CD4-positive, alpha-beta T cell treated with Interleukin-12 subunit alpha and Interleukin-12 subunit beta, for 1 hour (primary cell): ENCODE measurements at places on chromosomes 13 and 19.

DNA sequence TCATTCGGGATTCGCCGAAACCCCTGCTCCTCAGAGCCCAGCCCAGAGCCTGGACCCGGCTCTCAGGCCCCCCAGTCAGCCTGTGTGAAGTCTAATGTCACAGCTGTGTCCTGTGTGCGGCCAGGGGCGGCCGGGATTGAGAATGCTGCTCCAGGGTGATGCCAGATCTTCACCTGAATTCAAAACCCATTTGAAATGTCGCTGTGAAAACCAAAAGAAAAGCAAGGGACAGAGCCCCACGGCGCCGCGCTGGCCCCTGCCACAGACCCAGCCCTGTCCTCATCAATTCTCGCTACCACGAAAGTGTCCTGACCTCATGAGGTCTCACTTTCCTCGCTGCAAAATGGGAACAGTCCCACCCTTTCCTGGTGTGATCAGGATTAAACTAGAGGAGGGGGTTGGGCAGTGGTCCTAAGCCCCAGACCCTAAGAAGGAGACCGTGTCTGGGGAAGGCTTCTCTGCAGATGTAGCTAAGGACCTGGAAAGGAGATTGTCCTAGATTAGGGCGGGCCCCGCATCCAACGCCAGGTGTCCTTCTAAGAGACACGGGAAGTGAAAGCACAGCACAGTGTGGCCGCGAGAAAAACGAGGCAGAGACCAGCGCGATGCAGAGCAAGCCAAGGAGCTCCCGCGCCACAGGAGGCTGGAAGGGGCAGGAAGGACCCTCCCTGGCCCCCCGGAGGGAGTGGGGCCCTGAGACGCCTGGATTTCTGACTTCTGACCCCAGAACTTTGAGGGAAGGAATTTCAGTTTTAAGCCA lies 34.0 kb upstream of the SPACA7 start:
- DNase-seq = no peak

- no peak for DNase-seq
These were observed 173.0 kb downstream of the KLF12 start for GRCh38 chr13:73961181-73961580.

DNA sequence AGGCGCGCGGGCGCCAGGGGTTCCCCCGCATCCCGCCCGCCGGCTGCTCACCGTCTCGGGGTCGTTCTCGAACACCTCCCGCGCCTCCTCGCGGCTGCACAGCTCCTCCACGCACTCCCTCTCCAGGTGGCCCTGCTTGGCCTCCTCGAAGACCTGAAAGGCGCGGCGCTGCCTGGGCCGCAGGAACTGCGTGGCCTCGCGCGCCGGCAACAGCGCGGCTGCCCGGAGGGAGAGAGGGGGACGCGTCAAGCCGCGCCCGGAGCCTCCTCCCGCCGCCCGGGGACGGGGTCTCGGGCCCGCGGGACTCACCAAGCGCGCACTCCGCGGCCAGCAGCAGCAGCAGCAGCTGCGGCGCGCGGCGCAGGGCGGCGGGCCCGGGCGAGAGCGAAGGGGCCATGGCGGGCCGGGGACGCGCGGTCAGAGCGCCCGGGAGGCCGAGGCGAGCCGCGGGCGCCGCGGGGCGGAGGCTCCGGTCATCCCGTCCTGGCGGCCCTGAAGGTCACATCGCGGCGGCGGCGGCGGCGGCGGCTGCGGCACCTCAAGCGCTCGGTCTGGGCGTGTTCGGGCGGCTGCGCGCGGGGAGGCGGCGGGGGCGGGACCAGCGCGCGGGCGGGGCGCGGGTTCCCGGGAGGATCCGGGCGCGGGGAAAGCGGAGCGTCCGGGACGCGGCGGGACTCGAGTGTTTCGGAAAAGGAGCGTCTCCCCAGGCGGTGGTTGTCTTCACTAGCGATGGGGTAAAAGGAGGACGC lies at the start of gene GAS6:
TSS of gene GAS6 (minus strand) at position 553 of the 749 bp plus-strand sequence. CDS start at position 397, 156 bp downstream.
- DNase-seq = peak; percentile 14

- no peak for DNase-seq
These were observed 37.7 kb downstream of the CNMD start for GRCh38 chr13:52701728-52702465.

GRCh38 chr19:14361824-14362223 lies 19.4 kb upstream of the ADGRE5 start:
- peak; percentile 63 for DNase-seq

GRCh38 chr19:40356681-40357595 lies 8.4 kb downstream of the PLD3 start:
- DNase-seq = no peak

- DNase-seq = no peak
These were observed 20.5 kb downstream of the SLC15A1 start for GRCh38 chr13:98731925-98732324.

- no peak for DNase-seq
These were observed 19.4 kb upstream of the GSX1 start for GRCh38 chr13:27772651-27773425.

DNA sequence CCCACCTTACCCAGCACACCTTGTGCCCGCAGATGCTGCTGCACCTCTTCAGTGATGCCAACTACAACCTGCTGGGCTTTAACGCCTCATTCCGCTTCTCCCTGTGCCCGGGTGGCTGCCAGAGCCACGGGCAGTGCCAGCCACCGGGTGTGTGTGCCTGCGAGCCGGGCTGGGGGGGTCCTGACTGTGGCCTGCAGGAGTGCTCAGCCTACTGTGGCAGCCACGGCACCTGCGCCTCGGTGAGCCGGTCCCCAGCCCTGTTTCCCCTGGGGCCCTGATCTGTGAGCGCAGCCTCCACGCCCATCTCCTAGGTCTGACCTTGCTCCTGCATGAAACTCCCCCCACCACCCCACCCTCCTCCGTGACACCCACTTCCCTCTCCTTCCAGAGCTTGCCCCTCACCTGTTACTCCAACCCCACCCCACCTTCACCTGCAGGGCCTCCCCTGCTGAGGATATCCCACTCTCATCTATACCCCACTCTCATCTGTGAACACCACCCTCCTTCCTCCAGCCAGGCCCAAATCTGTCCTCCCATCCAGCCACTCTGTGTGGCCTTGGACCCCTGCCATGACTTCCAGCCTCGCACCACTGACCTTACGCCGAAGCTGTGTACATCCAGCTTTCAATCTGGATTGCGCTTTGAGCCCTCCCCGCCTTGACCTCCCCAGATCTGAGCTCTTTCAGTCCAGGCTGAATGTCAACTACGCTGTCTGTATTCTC lies 8.7 kb downstream of the MEGF8 start:
- DNase-seq = no peak

GRCh38 chr19:2592824-2593223 lies 109.7 kb downstream of the GNG7 start:
- DNase-seq = no peak

GRCh38 chr13:28753208-28753892 lies 34.6 kb upstream of the SLC46A3 start:
- DNase-seq = no peak

GRCh38 chr13:46521921-46522747 lies 30.8 kb upstream of the LRCH1 start:
- no peak for DNase-seq

DNA sequence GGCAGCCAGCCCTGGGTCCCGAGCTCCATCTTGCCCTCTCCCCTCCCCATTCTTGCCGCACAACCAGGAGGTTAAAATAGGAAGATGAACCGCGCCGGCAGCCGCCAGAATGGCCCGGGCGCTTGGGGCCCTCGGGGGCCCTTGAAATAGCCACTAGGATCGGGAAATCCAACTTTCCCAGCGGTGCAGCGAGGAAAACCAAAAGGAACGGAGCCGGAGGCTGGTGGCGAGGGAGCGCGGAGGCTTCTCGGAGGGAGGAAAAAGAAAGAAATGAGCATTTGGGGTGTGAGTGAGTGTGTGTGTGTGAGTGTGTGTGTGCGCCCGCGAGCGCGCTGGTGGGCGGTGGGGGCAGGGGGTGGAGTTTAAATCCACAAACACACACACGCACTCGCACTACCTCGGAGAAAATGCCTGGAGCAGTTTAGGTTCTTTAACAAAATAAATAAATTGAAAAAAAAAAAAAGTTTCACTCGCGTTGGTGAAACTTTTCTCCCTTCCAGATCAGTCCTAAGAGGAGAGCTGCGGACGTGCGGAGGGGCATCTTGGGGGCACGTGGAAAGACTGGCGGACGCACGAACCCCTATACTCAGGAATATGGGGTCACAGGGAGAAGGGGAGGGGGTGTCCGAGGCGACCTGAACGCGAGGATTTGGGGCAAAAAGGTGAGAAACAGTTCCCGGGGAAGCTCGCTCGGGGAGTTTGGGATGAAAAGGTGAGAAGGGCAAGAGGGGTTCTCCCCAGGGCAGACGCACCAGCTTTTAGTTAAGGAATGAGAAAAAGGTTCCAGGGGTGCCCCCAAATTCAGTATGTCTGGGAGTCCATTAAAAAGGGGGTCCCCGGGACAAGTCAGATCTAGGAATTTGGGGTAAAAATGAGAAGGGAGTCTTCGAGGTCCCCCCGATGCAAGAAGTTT lies 1.3 kb downstream of the RFX2 start:
- DNase-seq = peak; percentile 79

DNA sequence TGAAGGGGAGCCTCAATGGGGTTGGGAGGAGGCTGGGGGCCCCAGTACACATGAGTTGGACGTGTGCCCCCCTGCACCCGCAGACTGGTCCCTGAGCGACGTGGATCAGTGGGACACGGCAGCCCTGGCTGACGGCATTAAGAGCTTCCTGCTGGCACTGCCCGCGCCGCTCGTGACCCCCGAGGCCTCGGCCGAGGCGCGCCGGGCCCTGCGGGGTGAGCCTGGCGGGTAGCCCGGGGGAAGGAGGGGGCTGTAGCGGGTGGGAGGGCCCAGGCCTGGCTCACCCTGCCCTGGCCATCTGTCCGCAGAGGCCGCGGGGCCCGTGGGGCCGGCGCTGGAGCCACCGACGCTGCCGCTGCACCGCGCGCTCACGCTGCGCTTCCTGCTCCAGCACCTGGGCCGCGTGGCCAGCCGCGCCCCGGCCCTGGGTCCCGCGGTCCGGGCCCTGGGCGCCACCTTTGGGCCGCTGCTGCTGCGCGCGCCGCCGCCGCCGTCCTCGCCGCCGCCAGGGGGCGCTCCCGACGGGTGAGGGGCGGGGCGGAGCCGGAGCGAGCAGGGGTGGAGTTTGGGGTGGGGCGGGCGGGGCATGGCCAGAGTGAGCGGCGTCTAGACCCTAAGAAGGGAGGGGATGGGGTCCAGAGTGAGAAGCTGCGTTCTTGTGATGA lies 8.1 kb downstream of the PIK3R2 start:
- peak; percentile 86 for DNase-seq

- DNase-seq = no peak
These were observed 84.0 kb downstream of the ALOX5AP start for GRCh38 chr13:30819136-30819888.

- no peak for DNase-seq
These were observed 1.1 kb upstream of the NFIC start for GRCh38 chr19:3365093-3365835.

GRCh38 chr13:80444240-80445015 lies 103.5 kb upstream of the SPRY2 start:
- peak; percentile 2 for DNase-seq

GRCh38 chr13:36430247-36431203 lies 1.8 kb upstream of the CCNA1 start:
- no peak for DNase-seq

- no peak for DNase-seq
These were observed 57.3 kb downstream of the KLF2 start for GRCh38 chr19:16381756-16382401.
